ENCODE measurements at places on chromosomes 7 and 10.

DNA sequence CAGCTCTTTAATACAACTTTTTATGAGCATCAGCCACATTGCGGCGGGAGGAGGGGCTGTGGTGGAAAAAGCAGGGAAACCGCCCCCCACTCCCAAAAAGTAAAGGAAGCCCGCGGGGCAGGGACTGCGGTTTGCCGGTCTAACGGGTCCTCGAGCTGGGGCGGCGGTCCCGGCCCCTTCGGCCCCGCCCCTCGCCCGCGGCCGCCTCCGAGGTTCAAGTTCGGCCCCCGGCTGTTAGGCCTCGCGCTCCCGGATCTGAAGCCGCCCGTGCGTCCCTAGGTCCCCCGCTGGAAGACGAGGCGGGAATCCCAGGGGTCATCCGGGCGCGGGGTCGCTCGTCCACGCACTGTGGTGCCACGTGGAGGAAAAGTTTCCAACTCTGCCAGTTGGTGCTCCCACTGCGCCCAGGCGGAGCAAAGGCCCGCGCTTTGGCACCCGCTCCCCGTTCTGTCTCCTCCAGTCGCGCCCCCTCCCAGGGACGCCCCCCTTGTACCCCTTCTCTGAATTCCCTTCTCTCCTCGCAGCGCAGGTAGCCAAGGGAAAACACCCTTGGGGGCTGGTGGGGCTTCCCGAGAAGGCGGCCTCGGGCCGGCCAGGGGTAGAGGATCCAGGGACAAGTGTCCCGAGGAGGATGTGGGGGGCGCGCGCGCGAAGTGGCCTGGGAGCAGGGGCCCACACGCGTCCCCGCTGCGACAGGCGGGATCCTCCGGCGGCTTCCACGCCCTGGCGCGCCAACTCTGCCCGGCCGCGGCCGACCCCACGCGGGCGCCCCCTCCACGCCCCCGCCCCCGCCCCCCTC is 798 bp upstream of the AUTS2 start:
- DNase-seq, result no peak

DNA sequence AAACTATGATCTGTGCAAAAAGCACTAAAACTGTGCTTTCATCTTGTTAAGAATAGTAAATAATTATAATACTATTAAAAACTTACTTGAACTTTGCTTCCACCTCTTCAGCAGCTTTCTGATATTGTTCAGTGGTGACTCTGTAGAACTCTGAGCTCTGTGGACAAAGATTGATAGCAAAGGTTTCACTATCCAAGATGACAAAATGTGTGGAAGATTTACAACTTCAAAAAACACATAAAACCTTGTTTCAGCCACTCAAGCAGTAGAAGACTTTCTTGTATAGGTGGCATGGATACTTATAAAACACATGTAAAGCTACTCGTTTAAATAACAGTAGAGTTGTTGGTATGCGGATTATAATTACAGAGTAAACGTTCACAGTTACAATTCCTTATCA is 243.6 kb downstream of the CHCHD3 start:
- no peak for DNase-seq

GRCh38 chr7:134625550-134625949 is 21.1 kb upstream of the BPGM start:
- DNase-seq, result no peak

- no peak for DNase-seq
Measured at GRCh38 chr7:102072636-102073209, 213.9 kb upstream of the SH2B2 start.

Measured in MV-4-11 (cell line).